ENCODE measurements at places on chromosomes 2 and 18.

- no peak for DNase-seq
Observed at GRCh38 chr2:40400336-40400953, 51.4 kb downstream of the SLC8A1 start.

DNA sequence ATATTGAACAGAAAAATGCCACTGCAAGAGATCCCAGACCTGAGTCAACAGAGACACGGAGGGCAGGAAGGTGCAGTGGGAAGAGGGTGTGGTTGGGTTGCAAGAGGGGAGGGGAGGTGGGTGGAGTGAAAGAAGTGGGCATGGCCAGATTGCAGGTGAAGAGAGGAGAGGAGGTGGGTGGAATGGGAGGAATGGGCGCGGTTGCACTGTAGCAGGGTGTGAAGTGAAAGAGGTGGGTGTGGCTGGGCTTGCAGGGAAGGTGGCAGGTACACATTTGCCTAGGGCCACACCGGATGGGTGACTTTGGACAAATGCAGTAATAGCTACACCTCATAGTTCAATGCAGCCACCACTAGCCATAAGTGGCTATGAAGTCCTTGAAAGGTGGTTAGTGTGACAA, 71.1 kb downstream of the DOCK10 start:
- DNase-seq: no peak

GRCh38 chr2:59528525-59528924, 1024.9 kb downstream of the BCL11A start:
- DNase-seq: no peak

- DNase-seq: no peak
Observed at GRCh38 chr2:47767497-47767844, 15.5 kb upstream of the MSH6 start.

GRCh38 chr2:149021761-149022160, 16.7 kb upstream of the LYPD6B start:
- DNase-seq: no peak

- no peak for DNase-seq
Observed at GRCh38 chr2:217993138-217993537, 9.7 kb downstream of the TNS1 start.

Data from SIG-M5 (cell line).